OCI-M1 (cell line): ENCODE measurements at places on chromosomes 6 and 20.
A peak's percentile ranks its signal among the peaks of the same experiment; 100 is the strongest.

DNA sequence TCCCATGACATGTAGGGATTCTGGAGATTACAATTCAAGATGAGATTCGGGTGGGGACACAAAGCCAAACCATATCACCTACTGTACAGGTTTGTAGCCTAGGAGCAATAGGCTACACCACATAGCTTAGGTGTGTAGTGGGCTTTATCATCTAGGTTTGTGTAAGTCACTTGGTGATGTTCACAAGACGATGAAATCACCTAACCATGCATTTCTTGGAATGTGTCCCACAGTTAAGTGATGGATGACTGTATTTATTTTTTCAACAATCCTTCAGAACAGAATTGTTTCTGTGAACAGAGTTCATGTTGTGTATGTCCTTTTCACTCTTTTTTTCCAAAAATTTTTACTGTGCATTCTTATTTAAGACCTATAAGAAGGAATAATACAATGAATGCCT, 76.1 kb downstream of the DTD1 start:
- DNase-seq, result no peak

- DNase-seq, result no peak
Measured at GRCh38 chr20:24818056-24818455, 131.0 kb upstream of the CST7 start.

DNA sequence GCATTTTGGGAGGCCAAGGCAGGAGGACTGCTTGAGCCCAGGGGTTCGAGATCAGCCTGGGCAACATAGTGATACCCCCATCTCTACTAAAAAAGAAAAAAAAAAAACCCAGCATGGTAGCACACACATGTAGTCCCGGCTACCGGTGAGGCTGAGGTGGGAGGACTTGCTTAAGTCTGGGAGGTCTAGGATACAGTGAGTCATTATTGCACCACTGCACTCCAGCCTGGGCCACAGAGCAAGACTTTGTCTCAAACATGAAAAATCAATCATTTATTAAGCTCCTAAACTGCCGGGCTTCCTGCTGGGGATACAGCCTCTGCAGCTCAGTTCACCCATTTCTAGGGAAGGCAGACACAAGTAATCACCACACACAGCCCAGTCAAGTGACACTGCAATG, 7.3 kb upstream of the USP45 start:
- DNase-seq, result no peak

GRCh38 chr6:71908162-71908765, 21.9 kb downstream of the RIMS1 start:
- no peak for DNase-seq

DNA sequence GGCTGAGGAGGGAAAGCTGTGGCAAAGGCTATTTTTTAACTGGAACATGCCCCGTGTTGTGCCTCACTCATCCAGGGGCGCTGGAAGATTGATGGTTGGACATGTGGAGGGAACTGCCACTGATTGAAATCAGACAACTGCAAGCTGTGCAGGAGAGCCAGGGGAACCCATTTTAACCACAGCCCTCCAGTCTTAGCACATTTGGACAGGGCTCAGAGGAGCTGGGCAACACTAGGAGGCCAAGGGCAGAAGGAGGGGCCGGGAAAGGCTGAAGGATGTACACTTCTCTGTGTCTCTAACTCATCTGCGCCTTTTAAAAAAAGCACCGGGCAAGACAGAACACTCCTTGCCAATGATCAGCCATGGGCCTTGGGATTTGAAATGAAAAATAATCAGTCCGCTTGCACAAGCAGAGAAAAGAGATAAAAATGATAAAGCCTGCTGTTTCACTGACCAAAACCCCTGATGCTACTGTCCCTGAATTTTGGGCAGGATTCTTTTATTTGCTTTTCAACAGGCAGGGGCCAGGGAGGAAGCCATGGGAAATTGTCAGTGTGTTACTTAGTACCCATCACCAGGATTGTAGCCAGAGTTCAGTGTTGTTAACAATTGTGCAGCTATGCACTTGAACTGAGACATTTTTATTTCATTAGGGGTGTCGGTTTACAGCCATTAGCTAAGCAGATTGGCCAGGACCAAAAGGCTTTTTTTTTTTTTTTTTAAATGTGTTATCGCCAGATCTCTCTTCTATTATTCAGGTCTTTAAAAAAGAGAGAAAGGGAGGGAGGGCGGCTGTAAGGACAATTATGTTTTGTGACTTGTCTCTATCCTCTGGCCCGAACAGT, 109.3 kb upstream of the EYA4 start:
- DNase-seq, result no peak

DNA sequence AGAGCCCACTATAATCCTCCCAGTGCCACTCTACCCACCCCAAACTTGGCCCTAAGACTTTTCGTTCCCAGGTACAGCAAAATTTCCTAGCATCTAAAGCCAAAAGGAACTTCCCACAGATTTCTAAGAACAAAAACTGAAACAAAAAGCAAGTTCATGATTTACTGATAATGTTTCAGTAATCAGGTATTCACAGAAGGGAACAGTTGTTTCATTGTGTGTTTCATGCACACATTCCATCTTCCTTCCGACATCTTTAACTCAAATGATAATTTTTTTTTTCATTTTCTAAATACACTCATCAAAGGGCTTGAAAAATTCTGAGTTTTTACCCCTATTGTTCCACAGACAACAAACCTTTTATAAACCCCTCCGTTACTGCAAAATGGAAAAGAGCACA, 6.0 kb upstream of the BTN1A1 start:
- DNase-seq, result peak; percentile 78

DNA sequence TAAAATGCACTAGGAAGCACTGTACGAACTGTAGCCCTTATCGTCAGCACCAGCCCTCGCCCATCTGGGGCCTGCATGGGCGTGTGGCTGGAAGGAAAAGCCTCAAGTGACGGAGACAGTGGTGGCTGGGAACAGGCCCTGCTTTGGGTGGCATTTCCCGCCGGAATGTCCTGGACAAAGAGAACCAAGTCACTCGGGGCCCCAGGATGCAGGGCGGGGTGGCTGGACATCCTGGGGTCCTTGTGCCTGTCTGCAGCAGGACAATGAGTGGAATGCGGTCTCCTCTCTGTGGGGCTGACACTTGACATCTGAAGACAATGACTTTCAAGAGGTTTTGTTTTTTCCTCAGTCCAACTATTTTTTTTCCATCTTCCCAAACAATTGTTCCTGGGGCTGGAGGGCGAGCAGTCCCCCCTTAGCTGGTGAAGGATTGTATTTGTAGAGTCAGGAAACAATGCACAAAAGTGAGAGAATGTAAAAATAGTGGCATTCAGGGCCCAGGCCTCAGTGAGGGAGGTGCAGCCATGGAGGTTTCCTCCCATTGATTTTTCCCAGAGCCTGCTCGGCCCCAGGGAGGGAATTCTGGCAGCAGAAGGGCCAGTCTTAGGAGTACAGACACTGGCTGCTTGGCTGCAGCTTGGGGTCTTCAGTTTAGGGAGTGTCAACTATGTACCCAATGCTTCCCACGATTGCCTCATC, 64.4 kb downstream of the PREX1 start:
- no peak for DNase-seq

DNA sequence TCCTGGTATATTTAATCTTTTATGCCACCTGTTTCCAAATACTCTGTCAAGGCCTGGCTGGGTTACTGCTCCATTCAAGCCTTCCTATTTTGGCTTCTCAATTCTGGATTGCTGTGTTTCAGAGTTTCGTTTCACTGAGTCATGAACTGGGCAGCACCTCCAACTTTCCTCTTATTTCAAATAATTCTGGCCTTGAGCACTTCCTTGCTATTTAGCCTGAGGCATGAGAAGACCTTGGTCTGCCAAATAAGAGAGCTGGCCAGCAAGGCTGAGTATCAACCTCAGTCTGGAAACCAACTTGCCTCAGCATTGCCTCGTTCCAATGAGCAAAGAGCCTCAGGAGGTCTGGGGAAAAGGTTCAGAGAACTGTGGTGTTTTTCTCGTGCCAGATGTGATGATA, 66.6 kb downstream of the TNFAIP3 start:
- no peak for DNase-seq

DNA sequence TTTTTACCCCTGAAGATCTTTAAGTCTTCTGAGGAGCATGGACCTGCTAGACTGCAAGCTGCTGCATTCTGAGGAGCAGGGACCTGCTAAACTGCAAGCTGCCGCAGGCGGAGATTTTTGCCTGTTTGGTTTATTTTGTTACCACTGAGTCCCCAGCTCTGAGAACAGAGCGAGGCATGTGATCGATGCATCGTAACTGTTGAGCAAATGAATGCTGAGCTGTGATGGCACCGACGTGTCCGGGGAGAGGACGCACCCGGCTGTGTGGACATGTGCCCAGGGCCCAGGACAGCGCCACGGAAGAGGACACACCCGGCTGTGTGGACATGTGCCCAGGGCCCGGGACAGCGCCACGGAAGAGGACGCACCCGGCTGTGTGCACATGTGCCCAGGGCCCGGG, 24.2 kb downstream of the DNAJC5 start:
- DNase-seq, result no peak

GRCh38 chr20:19251958-19252357, 39.5 kb downstream of the SLC24A3 start:
- DNase-seq, result peak; percentile 55
